RKO (cell line): ENCODE measurements at places on chromosomes 4 and X.

DNA sequence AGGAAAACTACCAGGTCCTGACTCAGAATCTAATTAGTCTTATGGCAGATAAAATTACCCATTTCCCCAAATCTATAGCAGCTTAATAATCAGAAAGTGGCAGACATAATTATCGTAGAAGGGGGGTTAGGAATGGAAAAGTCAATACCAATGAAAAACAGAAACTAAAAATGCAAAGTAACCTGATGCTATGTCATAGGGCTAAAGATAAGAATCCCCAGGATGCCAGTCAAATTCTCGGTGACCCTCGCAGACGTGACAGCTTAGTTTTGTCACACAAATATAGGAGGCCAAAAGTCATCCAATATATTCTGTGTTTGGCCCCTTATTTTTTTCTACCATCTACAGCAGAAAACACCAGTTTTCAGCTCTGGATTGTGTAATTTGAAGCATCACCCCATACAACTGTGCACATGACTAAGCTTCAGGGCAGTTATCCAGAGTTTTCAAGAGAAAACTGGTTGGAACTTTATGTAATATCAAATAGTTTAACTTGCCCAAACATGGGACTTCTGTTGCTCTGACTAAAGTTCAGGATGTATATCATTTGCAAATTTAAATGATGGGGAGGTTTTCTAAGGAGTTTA lies 30.9 kb downstream of the RASSF6 start:
- DNase-seq, result no peak

DNA sequence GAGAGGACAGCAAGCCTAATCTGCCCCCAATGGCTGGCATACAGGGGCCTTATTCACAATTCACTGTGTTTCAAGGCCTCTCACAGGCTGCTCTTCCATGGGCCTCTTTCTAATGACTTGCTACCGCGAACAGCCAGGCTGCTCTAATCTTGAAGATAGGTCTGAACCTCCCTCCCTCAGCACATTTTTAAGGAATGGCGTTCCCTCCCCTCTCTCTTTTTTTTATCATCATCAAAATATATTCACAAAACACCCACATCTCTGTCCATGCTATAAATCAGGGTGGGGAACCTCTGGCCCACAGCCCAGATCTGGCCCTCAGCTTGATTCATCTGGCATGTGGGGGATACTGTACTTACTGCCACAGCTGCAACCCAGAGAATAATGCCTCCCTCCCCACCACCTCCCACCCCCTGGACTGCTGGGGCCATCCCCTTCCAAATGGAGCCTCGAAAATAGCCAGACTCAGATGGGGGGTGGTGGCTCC lies 76.2 kb upstream of the PLAC1 start:
- DNase-seq, result no peak

- DNase-seq, result no peak
Measured at GRCh38 chr4:54100595-54101189, 729 bp downstream of the GSX2 start.

GRCh38 chr4:123121241-123121907 lies 199.0 kb upstream of the NUDT6 start:
- peak; percentile 28 for DNase-seq

GRCh38 chrX:41705680-41706374 lies 17.1 kb downstream of the GPR34 start:
- DNase-seq, result no peak

DNA sequence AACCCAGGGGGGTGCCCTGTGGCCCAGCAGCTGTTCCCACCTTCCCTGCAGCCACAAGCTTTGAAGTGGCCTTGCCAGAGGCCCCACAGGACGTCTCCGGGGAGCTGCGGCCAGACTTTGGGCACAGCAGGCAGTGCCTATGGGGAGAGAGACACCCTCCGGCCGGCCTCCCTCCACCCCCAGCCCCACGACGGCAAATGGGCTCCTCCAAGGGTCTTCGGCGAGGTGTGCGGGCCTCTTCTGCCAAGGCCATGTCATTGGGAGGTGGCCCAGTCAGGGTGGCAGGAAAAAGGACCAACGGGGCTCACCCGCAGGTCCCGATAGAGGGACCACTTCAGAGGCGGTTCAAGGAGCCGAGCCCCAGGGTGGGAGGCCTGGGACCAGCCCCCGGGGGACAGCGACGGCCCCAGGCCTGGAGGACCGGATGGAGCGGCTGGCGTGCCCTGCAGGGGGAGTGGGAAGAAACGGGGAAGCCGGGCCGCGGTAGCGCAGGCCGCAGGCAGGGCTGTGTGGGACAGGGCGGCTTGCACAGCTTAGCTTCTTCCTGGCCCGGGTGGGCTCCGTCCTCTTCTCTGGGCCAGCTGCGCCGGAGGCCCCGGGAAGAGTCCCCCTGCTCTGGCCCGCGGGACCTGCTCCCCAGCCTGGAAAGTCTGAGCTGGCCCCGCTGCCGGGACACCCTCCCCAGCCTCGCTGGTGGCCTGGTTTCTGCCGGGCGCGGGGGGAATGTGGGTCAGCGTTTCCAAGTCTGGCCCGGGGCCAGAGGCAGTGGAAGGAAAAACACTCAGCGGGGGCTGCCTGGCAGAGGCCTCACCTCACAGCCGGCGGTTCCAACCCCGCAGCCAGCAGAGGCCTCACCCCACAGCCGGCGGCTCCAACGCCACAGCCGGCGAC lies 21.9 kb upstream of the SPON2 start:
- DNase-seq, result no peak

DNA sequence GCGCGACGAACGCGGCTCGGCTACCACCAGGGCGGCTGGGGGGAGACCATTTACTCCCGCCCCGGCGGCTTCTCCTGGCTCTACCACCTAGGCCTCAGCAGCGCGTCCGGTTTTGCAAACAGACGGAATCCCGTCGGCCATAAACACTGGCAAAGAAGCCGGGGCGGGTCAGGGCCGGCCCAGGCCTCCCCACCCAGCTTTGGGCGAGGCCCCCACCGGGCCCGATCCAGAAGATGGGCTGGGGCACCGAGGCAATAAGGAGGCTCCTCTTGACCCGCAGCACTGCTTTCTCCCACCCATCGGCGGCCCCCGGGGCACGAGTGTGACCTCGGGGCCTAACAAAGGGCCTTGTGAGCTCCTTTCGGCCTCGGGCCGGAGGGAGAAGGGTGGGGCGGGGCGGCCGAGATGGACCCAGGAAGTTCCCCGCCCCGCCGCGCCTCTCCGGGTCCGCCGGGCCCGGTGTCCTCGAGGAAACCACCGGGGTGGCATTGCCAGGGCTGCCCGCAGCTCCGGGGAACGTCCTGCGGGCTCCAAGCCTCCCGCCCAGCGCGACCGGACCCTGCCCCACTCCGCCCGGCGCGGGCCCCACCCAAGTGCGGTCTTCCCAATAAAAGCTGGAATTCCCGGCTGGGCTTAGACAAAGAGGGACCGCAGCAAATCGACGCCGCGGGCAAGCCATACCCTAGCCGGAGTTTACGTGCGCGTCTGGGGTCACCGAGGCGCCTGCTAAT lies 5.9 kb downstream of the BCOR start:
- DNase-seq, result no peak

- no peak for DNase-seq
Measured at GRCh38 chr4:161577579-161578301, 586.1 kb downstream of the FSTL5 start.

- peak; percentile 50 for DNase-seq
Measured at GRCh38 chr4:5940470-5941203, 47.8 kb upstream of the CRMP1 start.

GRCh38 chr4:152454398-152455011 lies 81.4 kb downstream of the FBXW7 start:
- peak; percentile 80 for DNase-seq

DNA sequence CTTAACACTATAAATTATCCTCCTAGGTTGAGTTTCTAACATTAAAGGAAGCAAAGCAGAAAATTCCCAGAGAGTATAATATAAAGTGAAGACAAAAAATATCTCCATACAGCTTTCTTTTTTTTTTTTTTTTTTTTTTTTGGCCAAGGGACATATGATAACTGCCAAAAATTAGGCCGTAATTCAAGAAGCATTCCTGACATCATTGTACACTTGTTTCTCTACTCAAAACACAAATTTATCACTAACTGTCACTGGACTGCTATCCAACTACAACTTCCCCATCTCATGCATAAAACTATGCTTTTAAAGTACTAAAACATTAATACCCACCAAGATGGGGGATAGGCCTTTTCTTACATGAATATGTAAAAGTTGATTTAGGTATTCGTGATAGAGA lies 77.2 kb downstream of the DCHS2 start:
- no peak for DNase-seq

DNA sequence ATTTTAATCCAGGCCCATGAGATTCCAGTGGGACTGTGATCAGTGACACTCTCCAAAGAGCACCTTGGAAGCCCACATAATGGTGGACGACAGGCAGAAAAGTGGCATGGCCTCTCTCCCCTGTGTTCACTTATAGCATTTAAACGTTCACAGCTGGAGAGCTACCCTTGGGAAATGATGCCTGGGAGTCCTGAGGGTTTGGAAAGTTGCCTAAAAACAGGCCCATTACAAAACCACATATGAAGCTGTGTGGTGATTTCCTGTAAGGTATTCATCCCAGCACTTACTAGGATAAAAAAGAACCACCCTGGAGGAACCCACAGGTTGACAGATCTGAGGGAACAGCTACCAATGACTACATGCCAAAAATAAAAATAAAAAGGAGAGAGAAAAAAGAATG lies 193.2 kb downstream of the RASL11B start:
- DNase-seq, result no peak

DNA sequence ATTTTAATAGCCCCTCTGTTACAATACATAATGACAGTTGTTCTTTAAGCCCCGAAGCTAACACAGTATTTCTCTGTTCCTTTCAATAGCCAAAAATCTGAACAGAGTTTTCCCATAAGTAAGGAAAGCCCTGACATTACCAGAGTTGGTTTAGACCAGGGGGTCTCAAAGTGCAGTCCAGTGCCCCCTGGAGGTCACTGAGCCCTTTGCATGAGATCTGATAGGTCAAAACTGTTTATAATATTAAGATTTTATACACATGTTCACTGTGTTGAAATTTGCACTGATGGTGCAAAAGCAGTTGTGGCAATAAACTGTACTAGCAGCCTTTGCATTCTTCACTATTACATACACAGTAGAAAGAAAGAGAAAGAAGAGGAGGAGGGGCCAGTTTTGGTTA lies 177.1 kb downstream of the SPANXN3 start:
- DNase-seq, result no peak

- DNase-seq, result no peak
Measured at GRCh38 chrX:29652484-29652883, 562.9 kb upstream of the MAGEB2 start.

- DNase-seq, result no peak
Measured at GRCh38 chr4:184616633-184617551, 32.4 kb downstream of the CASP3 start.

DNA sequence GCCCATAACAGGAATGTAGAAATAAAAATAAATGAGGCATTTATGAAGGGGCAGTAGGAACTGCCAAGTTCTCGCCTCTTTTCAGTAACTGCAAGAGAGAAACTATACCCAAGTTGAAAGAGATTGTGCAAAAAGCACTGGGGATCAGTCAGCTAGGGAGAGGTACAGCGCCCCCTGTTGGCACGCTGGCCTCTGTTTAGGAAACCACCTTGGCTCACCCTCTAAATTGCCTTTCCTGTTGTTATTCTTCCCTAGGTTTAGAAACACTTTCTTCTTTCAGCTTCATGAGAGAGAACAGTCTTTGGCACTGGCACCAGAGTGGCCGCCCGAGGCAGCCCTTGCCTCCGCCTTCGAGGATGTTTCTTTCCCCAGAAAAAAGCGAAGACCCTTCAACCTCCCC lies 348.5 kb downstream of the MID1IP1 start:
- DNase-seq, result peak; percentile 13

- no peak for DNase-seq
Measured at GRCh38 chr4:40269133-40269532, 66.0 kb upstream of the CHRNA9 start.

DNA sequence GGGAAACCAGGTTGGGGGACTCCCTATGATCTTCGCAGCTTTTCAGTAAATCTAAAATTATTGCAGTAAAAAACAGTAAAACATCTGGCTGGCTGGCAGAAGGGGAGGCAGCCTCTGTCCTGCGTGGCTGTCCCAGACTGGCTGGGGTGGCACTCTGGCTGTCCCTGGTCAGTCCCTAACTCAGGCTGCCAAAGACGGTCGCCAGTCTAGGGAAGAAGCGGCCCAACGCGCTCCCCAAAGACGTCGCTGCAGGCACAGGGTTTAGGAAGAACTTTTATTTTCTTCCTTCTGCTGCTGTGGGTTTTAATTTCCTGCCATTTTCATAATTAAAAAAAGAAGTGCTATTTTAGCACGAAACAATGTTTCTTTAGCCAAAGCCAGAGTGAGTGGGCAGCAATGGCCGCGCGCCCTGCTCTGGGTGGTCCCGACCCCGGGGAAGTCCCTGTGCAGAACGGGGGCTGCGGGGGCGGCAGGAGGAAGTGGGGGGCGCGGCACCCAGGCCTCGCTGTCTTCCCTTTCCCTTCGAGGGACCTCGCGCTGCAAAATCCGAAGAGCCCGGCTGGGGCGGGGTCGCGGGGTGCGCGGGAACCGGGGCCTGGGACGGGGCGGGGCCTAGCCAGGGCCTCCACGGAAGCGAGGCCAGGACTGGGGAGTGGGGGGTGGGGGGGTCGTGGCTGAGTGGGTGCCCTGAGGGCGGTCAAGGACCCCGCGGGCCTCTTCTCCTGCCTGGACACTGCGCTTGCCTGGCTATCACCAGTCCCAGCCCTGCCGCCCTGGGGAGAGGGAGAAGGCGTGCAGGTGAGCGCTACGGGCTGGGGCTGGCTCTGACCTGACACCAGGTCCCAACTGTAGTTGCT lies 6.3 kb upstream of the LETM1 start:
- DNase-seq, result no peak

- DNase-seq, result no peak
Measured at GRCh38 chrX:110561034-110561433, 202.4 kb downstream of the RTL9 start.

- no peak for DNase-seq
Measured at GRCh38 chrX:95290455-95290854, 1394.2 kb upstream of the DIAPH2 start.
